Vagina (tissue), 2 donors: ENCODE measurements at places on chromosomes 12 and 14. TPM values are rescaled to one million over a fixed set of nuclear protein-coding genes. Genes with fewer than 3 reads are reported as not detected.

GRCh38 chr14:103629503-103630121 lies 601 bp downstream of the KLC1 start:
- no peak for DNase-seq

- no peak for DNase-seq
Observed at GRCh38 chr12:30067146-30067545, 283.4 kb upstream of the TMTC1 start.

GRCh38 chr14:68249661-68250451 lies 430.3 kb downstream of the RAD51B start:
- DNase-seq, result no peak

GRCh38 chr14:67943947-67944346 lies 124.4 kb downstream of the RAD51B start:
- no peak for DNase-seq

- no peak for DNase-seq
Observed at GRCh38 chr14:102187044-102187443, 47.3 kb downstream of the WDR20 start.

DNA sequence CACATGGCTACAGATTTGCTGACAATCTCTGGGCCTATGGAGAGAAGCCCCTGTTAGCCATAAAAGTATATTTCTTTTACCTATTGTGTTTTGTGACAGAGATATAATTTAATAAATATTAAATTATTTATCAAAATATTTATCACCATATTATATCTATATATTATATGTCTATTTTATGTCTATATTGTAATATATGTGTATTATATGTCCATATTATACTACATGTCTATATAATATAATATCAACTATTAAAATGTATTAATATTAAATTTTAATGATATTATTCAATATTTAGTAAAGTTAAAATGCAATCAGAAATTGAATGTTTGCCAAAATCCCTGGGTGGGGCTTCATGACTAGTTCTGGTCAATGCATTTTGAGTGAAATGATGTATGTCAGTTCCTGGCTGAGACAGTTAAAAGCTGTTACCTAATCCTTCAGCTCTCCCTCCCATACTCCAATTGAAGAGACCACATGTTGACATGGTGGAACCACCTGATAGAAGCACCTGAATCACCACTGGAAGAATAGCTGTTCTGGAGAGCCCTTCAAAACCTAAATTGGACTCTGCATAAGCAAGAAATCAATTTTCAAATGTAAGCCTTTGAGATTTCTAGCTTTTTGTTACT lies 357.3 kb upstream of the DDHD1 start:
- DNase-seq, result no peak

GRCh38 chr14:99784508-99784907 lies 8.7 kb upstream of the EML1 start:
- no peak for DNase-seq

DNA sequence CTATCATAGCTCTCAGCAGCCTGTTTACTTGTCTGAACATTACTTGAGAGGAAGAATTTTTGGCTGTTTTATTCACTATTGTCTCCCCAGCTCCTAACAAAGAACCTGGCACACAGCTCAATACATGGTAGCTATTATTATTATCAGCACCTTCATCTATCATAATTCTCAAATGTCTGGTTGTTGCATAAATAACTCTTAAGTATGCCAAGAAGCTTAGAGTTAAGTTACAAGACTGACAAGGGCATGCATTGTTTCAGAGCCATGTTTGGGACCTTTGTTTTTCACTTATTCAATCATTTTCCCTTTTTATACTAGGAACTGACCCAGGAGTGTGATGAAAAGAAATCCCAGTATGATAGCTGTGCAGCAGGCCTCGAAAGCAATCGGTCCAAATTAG lies 77.5 kb upstream of the ATP2A2 start:
- no peak for DNase-seq

DNA sequence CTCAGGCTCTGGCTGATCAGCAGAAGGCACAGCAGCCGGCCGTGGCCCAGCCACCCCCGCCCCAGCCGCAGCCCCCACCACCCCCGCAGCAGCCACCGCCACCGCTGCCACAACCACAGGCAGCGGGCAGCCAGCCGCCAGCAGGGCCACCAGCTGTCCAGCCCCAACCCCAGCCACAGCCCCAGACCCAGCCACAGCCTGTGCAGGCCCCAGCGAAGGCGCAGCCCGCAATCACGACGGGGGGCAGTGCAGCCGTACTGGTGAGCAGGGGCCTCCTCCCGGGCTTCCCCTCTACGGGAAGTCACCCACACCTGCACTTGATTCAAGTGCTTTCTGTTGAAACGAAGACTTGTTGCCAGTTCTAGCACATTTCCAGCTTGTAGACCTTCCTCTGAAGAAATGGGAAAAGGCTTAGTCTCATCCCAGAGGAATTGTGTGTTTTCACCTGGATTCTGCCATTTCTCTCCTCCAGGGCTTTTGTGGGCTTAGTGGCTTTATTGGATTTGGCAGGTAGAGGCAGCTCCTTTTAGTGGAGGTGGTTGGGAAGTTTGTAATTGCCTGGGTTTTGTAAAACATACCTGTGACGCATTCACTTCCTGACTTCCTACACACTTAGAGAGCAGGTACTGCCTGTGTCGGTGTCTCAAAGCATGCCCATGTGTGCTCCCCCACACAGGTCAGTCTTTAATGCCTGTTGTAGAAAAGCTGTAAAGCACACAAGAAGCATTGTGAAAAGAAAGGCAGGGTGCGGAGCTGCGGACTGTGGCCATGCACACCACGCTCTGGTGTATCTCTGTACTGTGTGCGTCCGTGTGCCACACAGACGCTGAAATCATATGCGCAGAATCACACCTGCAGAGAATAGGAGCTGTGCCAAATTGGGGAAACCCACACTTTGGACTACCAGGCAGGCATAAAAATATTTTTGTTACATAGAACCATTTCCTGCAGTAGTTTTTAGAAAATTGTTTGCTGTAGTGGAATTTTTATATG lies 90.5 kb downstream of the DDX51 start:
- no peak for DNase-seq

DNA sequence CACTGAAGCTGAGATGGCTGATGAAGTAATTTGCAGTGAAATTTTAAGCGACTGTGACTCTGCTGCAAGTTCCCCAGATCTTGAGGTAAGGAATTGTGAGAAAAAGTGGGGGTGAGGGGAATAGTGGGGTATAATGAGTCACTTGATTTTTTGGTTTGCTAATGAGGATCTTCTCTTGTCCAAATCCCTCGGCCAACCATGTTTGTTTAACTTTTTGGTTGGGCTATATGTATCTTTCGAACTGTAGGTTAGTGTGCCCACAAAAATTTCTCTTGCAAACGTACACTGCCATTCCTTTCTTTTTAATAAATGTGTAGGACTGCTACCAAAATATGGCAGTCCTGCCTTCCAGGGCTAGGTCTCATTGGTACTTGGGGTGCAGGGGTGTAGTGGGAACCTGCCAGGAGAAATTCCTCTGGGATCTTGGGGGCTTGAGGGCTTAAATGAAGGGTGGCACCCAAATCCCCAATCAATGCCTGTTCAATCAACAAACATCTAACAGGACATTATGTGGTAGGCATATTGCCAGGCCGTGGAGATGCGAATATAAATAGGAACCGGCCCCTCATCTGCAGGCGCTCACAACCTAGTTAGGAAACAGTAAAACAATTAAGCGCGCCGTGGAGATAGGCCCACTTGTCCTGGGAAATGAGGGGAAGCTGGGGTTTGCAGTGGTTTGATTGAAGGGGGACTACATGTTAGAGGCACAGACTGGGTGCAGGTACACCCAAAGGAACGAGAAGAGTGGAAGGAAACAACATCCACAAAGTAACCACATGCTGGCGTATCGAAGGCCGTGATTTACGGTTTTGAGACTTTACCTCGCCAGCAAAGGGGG lies 1.3 kb upstream of the PABPN1 start:
- DNase-seq, result no peak

- no peak for DNase-seq
Observed at GRCh38 chr12:51954561-51955361, 3.3 kb downstream of the ACVR1B start.

DNA sequence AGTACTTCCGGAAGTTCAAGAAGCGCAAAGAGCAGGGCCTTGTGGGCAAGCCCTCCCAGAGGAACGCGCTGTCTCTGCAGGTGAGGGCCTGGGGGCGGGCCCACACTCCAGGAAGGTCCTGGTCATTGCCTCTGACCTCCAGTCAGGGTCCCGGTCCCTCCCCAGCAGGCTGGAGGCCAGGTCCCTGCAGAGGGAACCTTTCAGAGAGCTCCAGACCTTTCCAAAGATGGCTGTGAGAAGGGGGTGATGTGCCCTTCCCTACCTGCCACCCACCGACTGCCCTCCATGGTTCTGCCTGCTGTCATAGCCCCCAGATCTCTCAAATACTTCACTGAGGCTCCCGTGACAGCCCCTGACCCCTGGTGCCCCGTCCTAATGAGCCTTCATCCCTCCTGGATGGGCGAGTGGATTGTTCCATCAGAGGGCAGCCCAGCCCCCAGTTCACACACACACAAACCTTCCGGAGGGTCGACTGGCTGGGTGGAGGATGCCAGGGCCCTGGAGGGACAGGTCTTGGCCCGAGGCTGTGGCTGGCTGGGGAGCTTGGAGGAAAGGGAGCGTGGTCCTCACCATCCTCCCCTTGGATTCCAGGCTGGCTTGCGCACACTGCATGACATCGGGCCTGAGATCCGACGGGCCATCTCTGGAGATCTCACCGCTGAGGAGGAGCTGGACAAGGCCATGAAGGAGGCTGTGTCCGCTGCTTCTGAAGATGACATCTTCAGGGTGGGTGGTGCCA lies 117.5 kb upstream of the FKBP4 start:
- DNase-seq, result peak; percentile 89

DNA sequence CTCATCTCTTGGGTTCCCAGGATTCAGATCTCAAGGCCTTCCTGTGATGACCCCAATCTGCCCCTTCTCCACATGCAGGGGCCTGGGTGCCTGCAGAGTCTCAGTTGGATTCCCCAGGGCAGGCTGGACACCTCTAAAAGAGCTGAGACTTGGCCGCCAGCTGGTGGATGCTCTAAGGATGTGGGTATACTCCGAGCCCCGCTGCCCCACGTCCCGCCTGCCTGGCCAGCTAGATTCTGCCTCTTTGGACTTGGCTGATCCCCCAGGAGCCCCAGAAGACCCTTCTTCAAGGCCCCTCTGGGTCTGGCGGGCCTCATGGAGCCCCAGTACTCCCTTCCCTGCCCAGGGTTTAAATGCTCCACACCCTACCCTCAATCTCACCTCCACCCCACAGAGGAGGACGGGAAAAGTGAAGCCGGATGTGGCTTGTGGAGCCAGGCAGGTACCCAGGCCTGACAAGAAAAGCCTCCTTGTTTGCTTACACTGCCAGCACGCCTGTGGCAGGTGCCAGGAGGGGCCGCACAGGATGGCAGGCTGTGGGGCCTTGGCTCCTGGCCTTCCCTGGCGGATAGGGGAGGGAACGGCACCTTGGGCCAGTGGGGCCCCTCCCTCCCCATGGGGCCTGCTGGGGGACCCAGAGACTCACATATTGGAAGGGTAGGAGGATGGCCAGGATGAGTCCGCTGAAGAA lies 15.1 kb downstream of the FAIM2 start:
- DNase-seq, result no peak

Gene BBOF1
- 5.6 TPM for total RNA-seq

Gene GALNT8
- total RNA-seq, result 2.0 TPM

Gene PPFIA2
- total RNA-seq, result 5.2 TPM

Gene DRAM1
- 18.9 TPM for total RNA-seq

Gene TC2N
- total RNA-seq, result 50.3 TPM
